ENCODE measurements at places on chromosomes 1 and 21.

DNA sequence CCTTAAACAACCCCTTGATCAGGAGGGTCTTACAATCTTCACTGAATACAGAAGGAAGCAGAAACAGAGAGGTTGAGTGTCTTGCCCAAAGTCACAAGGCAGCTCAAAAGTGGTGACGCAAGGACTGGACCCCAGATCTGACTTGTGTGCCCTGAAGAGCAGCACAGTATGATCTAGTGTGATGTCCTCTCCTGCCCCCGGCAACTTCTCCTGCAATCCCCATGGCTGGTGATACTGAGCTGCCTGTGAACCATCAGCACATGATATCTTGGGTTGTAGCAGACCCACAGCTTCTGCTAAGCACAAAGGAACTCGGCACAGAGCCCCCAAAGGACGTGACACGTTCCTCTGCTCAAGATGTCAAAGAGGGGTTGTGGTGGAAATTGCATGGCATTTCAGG is 51.2 kb upstream of the EDN2 start:
- DNase-seq = no peak

DNA sequence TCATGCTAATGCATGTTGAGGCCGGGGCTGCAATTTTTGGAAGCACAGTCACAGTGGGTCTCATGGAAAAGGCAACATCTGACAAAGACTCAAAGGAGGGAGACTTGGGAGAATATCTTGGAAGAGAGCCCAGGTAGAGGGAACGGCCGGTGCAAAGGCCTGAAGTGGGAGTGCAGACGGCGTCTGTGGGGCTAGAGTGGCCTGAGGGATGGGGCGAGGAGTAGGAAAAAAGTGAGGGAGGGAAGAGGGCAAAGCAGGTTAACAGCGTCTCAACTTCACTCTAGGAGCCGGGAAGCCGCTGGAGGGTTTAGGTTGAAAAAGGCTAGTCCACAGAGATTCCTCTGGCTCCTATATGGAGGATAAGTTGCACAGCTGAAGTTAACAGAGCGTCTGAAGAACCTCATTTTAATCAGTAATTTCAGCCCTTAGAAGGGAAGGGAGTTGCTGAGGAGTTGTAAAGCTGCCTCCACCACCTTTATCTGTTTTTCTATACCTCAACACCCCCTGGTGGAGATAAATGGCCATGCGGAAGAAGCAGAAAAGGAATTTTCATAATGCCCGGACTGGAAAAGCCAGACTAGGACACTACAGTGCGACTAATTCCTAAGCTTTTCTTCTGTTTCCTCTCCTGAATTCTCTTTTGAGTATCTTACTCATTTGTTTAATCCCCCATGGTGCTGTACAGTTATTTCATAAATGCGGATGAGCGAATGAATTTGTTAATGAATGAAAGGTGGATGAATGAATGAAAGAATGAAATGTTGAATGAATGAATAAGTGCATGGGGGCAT is 78.7 kb upstream of the ZNF281 start:
- peak; percentile 87 for DNase-seq

DNA sequence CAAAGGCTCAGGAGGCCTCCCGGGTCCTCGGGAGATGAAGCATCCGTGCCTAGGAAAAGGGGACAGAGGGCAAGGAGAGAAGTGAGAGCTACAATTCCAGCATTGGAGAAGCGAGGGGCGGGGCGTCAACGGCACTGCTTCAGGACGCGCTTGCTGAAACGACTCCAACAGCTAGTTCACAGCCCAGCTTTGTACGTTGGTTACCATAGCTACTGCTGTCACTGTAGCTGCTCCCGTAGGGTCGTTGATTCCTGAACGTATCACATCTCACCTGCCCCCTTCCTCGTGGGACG is 63.1 kb downstream of the TOR1AIP2 start:
- DNase-seq = no peak

DNA sequence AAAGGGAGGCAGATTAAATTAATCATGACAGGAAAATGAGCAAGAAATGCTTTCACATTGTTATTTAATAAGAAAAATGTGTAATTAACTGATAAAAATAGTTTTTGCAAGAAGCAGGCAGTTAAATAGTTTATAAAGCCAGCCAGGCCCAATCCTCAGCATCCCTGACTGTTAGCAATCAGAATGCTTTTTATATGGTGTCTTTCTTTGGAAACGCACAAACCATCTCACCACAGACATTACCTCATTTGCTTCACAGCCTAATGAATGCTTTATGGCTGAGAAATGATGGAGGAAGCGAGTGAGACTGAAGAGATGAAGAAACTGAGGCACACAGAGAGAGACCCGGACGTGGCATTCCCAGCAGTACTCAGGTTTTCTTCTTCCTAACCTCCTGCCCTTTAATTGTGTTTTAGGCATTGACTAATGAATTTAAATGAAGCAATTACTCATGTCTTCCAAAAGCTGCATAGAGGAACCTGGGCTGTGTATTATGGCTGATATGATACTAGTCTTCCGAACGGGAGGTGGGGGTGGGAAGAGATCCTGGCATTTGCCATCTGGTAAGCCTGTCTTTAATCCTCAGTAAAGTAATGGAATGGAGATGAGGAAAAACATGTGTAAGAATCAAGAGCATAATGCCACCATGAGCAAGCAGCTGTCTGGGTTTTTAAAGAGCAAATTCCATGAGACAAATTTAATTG is 116.1 kb upstream of the LMO4 start:
- peak; percentile 47 for DNase-seq

GRCh38 chr1:197041486-197042353 is 25.3 kb downstream of the F13B start:
- DNase-seq = no peak

GRCh38 chr1:116413414-116413813 is 40.4 kb downstream of the ATP1A1 start:
- DNase-seq = no peak

DNA sequence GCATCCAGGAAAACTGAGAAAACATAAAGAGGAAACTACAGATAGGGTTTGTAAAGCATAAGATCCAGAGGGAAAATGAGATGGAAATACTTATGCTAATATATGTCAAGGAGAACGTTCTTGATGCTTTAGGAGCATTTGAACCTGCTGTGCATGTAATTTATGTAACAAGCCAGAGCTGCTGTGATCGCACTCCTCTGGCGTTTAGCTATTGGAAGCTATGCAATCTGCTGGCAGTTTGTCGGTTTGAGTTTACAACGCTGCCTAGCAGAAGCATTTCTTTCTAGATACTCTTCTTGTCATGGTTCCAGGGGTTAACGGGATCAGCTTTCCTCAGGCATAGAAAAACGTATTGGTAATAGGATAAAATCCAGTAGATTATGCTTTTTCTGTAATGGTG is 182.7 kb downstream of the KCNH1 start:
- no peak for DNase-seq

- DNase-seq = no peak
These were observed 341.2 kb downstream of the NPHP4 start for GRCh38 chr1:5651027-5651410.

GRCh38 chr1:50027794-50028193 is 4.0 kb upstream of the AGBL4 start:
- DNase-seq = no peak

DNA sequence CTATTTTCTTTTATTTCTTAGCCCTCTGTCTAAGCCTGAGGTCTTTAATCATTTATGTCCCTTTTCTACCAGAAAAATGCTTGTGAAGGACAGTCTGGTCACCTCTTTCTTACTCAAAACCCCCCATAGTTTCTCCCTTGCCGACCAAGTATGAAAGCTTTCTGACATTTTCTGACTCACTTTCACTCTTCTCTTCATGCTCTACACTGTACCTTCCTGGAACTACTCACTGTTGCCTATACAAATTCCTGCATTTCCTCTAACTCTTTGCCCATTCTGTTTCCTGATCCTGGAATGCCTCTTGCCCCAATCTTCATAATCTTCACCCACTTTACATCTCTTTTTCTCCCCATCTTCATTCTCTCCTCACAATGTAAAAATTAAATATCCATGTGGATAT is 380.0 kb downstream of the HHIPL2 start:
- DNase-seq = no peak

- DNase-seq = peak; percentile 86
These were observed 27.7 kb downstream of the TEX35 start for GRCh38 chr1:178540646-178541045.
